ENCODE measurements at places on chromosomes 11 and 22.

DNA sequence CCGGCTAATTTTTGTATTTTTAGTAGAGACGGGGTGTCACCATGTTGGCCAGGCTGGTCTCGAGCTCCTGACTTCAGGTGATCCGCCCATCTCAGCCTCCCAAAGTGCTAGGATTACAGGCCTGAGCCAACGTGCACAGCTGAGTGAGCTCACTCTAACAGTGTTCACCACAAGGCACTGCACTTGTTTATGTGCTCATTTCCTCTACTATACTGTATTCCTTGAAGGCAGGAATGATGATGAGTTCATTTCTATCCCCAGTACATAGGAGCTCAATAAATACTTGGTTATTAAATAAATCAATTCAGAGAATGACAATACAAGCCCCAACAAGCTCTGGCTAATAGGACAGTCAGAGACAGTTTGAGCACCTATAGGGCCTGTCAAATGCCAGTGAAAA lies 29.1 kb downstream of the ALG8 start:
- no peak for DNase-seq

DNA sequence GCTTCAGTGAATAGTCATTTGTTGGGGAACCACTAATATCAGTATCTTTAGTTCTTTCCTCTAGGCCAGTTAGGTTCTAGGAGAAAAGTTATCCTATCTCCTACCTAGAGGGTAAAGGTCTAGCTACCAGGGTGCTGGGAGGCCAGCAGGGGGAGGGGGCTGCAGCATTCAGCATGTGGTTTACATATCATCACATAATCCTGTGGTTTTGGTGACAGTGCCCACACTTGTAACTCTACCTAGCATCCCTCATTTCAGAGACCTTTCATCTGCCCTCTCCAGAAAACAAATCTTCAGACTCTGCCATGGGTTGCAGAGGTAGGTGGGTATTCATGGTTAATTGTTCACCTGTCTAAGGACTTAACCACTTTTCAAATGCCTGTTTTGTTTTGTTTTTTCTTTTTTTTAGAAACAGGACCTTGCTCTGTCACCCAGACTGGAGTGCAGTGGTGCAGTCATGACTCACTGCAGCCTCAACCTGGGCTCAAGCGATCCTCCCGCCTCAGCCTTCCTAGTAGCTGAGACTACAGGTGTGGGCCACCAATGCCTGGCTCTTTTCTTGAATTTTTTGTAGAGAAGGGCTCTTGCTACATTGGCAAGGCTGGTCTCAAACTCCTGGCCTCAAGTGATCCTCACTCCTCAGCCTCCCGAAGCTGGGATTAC lies 146.8 kb downstream of the ENTHD1 start:
- no peak for DNase-seq

- DNase-seq, result no peak
These were observed 194.7 kb downstream of the KIRREL3 start for GRCh38 chr11:126805870-126806269.

DNA sequence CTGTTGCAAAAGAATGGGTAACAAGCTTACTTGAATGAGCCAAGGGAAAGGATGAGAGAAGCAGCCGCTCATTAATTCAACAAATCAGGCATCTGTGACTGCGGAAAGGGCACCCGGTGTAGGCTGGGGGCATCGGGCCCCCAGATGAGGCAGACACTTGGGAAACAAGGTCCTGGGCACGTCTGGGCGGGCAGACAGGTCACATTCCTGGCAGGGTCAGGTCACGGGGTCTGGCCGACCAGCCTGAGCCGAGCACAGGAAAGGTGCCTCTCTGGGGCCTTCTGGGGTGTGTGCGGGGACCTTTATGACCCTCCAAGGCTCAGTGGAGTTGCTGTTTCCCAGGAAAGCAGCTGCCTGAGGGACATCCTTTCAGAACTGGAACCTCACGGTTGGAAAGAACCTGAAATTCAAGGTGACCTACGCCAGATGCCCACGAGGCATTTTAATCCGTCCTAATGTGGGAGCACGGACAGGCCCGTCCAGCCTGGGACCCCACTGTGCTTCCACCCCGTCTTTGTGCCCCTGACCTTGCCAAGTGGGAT lies 57.1 kb downstream of the ST14 start:
- DNase-seq, result no peak

- no peak for DNase-seq
These were observed 78.3 kb downstream of the BBOX1 start for GRCh38 chr11:27118949-27119348.

DNA sequence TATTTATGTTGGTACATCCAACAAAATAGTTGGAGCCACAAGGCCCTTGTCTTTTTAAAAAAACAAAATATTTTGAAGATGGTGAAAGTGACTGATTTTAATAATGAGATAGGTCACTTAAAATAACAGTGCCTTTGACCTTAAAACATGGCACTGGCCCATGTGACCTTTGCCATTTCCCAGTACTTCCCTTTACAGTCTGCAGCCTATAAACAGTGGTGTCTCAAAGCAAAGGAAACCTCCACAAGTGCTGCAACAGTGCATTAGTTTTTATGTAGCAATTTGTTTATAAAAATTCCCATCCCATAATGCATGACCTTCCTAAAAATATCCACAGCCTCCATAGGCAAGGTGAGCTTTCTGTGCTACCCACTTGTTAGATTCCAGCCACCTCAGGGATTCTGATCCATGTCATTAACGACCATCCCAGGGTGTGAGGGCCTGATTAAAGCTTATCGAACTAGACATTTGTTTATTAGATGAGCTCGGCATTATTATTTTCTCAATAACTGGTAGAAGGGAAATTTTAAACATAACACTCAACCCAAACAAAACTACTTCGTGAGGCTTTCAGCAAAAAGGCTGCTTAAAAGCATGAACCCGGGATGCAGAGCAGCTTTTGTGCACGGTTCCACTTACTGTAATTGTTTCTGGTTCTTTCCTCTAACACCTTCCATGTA lies 28.0 kb upstream of the CRKL start:
- DNase-seq, result no peak

GRCh38 chr22:24355574-24355973 lies 71.8 kb upstream of the ADORA2A start:
- DNase-seq, result peak; percentile 1

GRCh38 chr22:41762980-41763779 lies 37.3 kb upstream of the CCDC134 start:
- DNase-seq, result no peak

GRCh38 chr11:65794570-65795510 lies 8.0 kb downstream of the OVOL1 start:
- no peak for DNase-seq

- no peak for DNase-seq
These were observed 4.1 kb upstream of the SLC25A18 start for GRCh38 chr22:17559188-17559587.

GRCh38 chr22:40417881-40418280 lies 47.5 kb downstream of the SGSM3 start:
- no peak for DNase-seq

DNA sequence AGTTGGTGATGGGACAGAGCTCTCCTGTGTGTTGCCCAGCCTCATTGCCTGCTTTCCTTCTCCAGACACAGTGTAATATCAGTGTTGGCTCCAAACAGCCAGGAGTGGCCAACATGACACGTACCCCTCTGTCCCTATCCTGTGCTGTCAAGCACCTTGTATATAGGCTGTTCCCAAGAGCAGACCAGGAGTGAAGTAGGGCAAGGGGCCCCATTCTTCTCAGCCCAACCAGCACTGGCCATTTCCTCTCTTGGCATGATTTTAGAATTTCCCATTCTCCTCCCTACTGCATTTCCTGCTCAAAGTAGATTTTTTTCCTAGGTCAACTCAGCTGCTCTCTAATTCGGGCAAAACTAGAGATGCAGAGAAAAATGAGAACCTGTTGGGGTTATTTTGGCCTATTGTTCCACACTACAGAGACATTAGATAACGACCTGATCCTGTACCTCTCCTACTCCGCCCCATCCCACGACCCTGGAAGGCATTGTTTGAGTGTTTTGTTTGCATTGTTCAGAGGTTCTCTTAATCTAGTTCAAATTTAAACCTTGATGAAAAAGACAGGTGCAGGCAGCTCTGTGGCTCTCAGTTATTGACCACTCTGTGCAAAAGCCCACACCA lies 95.6 kb downstream of the RASSF10 start:
- DNase-seq, result no peak

DNA sequence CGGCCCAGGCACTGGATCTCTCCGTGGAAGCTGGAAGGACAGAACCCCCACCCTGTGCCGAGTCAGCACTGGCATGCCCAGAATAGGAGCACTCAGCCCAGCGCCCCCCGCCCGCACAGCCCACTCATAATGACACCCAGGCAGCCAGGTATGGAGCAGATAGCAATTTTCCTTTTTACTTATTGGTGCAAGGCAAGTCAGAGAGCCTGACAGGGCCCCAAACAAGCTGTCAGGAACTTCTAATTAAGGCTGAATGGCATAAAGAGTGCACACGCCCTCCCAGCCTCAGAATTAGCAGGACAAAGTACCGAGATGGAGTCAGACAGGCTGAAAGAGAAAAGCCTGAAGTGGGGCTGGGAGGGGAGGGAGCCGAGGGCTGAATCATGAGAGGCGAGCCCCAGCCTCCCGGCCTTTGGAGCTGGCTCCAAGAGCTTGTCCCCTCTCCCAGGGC lies 76.9 kb downstream of the DSCAML1 start:
- no peak for DNase-seq

DNA sequence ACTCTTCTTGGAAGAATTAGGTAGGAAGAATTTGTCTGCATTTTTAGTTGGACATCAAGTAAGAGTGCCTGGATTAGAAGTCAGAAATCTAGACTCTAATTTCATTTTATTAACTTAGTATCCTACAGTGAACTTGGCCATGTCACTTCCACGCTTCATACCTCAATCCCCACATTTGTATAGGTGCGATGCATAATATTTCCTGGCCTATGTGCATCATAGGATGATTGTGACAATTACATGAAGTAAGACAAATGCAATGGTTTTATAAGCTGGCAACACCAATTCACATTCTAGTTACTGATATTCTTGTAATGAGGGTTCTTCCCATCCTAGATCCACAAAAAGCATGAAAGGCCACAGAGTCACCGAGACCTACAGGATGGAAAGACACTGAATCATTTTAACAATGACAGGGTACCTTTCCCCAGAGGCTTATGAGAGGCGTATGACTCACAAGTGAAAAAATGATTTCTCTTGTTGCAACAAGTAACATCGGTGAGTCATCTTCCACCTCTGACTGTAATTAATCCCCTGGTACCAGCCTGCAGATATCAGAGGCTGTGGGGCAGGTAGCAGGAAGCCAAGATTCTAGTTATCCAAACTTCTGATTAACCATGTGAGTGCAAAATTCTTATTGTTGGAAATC lies 56.0 kb upstream of the OR5AK2 start:
- peak; percentile 96 for DNase-seq

DNA sequence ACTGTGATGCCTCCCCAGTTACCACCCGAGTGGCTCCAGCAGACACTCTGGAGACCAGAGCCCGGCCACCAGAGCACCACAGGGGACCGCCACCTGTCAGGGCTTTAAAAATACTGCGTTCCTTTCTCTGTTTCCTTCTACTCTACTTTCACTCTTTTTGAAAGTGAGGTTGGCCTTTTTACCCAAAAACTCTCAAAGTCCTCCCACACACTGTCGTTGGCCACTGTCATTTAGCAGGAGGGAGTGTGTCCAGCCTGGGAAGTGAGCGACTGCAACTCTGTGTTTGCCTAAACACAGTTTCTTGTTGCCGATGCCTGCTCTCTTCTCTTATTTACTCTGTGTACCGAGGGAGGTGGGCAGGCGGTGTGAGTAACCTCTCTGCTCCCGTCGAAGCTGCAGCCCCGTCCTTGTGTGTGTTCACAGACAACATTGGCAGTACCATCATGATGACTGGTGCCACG lies 90.8 kb upstream of the CLDN5 start:
- no peak for DNase-seq

DNA sequence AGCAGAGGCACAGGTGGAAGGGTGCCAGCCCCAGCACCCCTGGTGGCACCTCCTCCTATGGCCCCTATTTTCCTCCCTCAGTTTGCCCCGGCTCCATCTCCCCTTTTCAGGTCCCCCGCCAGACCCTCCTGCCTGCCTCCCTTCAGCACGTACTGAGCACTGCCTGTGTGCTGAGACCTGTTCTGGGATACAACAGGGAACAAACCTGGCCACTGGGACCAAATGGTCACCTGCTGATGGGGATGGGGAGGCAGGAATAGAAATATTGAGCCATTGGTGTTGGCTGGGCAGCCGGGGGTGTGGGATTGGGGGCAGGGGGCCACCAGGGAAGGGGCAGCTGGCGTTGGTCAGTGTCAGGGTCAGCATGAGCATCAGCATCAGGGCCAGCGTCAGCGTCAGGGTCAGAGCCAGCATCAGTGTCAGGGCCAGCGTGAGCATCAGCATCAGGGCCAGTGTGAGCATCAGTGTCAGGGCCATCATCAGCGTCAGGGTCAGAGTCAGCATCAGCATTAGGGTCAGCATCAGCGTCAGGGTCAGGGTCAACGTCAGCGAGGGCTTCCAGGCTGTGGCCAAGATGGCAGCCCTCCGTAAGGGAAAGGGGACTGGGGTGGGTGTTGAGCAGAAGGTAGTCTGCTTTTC lies 7.5 kb downstream of the ZNF74 start:
- no peak for DNase-seq

GRCh38 chr22:29739346-29739875 lies 19.6 kb downstream of the CABP7 start:
- DNase-seq, result no peak

DNA sequence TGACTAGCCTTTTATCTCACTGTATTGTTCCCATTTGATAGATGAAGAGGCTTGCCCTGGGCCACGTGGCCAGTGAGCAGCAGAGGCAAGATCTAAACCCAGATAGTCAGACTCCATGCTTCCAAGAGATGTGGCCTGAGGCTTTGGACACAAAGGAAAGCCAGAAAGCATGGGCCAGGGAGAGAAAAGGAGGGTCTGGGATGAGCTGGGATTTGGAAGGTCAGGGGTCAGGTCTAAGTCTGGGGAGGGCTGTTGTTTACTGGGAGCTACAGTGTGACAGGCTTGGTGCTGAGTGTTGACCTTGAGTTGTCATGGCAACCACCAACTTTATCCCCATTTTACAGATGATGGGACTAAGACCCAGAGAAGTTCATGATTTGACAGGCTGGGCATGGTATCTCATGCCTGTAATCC lies 2.1 kb downstream of the SLC35E4 start:
- DNase-seq, result no peak

DNA sequence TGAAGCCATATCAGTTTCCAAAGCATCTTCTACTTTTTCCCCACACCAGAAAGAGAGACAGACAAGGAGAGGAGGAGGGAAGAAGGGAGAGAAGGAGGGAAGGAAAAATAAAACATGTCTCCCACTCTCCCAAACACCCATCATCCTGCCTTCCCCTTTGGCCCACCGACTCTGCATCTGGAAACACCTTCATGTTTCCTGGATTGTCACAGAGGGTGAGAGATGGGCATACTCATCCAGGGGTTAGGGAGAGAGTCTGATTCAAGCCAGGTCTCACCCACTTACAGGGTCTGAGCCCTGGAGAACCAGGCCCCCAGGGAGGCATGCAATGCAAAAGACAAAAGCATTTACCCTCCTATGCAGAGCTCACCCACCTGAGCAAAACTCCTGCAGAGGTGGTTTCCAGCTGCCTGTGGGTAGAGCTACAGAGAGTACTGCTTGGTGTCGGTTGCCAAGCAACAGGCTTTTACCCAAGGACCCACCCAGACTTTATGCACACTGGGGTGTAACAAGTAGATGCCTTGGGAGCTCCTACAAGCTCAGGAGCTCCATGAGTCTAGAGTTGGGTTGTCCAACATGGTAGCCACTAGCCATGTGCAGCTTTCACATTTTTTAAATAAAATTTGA lies 33.4 kb downstream of the MN1 start:
- no peak for DNase-seq
